ENCODE measurements at places on chromosomes 13 and 19. TPM values are rescaled to one million over a fixed set of nuclear protein-coding genes. Genes with fewer than 3 reads are reported as not detected.

DNA sequence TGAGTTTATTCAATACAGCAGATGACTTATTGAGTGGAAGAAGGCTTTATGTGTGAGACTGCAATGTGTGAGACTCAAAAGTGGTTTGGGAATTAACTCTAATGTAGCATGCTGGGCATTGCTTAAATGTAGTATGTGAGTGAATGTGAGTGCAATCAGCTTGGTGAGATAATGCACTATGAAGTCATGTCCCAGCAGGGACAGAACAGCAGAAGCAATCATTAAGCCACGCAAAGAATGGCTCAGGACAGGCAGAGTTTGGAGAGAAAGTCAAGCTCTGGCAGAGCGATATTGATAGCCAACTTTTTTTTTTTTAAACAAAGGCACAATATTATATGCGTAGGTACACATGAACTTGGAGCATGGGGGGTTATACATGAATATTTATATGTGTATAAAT, 597.7 kb downstream of the GPC6 start:
- peaks cover 4% of the 10 kb centered on the region for H3K4me1 ChIP-seq
- no peak overlapping the region for H3K27ac ChIP-seq
- H3K36me3 ChIP-seq: no peaks in the 10 kb centered on the region
- no peaks in the 10 kb centered on the region for H3K27me3 ChIP-seq

DNA sequence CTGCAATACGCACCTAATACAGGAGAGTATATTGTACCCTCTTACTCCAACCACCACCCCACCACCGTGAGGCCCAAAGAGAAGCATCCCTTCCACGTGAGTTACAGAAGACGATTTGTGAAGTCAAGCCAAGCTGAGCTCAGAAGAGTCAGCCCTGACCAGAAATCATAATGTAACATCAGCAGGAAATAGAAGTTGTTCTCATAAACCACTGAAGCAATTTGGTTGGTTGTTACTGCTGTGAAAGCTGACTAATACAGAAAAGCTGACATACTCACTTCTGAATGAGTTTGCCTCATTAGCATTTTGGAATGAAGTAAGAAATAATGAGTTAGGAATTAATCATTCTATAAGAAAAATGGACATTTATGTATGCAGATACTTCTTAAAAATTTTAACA, 749.4 kb upstream of the SLC10A2 start:
- H3K4me3 ChIP-seq: no peak overlapping the region
- DNase-seq: no peak
- H3K27me3 ChIP-seq: no peaks in the 10 kb centered on the region
- H3K27ac ChIP-seq: no peak overlapping the region
- H3K36me3 ChIP-seq: no peaks in the 10 kb centered on the region
- no peaks in the 10 kb centered on the region for H3K4me1 ChIP-seq

DNA sequence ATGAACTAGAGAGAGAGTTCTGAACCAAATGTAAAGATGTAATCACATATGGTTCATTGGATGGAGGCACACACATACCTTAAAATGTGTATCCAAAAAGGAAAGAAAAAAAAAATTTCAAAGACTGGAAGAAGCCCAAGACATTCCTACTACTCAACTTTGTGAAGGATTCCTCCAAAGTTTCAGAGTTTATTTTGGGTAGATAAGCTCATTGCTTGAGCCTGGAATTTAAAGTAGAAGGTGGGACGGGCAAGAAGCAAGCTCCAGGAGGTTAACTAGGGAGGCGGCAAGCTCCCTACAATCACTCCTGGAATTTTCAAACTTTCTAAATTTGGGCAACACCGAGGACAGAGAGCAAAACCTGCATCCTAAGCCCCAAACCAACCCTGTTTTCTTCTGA, 1.9 kb downstream of the TSHZ3 start:
- H3K4me1 ChIP-seq: peaks cover 13% of the 10 kb centered on the region
- no peak overlapping the region for H3K4me3 ChIP-seq
- no peaks in the 10 kb centered on the region for H3K27me3 ChIP-seq
- H3K36me3 ChIP-seq: no peaks in the 10 kb centered on the region
- no peak for DNase-seq

Gene SIGLECL1
- total RNA-seq: not detected

Gene ZSCAN4
- not detected for total RNA-seq

Gene ZNF575
- not detected for total RNA-seq

Data from ascending aorta (tissue), 2 donors.